SK-N-SH treated with all-trans-retinoic acid at 6 μM for 48 hours (cell line): ENCODE measurements at places on chromosomes 12 and 14.
A peak's percentile ranks its signal among the peaks of the same experiment; 100 is the strongest.

GRCh38 chr14:33642080-33642479 is 308.8 kb downstream of the EGLN3 start:
- ATAC-seq = no peak

DNA sequence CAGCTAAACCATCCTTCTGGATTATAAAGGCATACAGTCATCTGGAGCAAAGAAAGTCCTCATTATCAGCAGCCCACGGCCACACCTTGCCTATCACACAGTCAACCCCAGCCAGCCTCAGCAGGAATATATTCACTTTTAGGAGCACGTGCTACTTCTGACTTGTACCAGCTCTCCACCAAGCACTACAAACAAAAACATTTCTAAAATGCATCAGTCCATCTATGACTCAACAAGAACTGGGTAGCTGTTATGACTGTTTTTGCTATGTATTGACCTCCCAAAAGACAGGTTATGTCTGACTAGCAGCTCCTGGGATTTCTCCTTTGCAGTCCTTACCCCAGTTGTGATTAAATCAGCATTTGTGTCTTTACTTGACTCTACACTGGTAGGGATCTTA is 31.2 kb downstream of the NUAK1 start:
- ATAC-seq = peak; percentile 30

GRCh38 chr14:69696204-69696527 is 70.8 kb upstream of the SRSF5 start:
- no peak for ATAC-seq

DNA sequence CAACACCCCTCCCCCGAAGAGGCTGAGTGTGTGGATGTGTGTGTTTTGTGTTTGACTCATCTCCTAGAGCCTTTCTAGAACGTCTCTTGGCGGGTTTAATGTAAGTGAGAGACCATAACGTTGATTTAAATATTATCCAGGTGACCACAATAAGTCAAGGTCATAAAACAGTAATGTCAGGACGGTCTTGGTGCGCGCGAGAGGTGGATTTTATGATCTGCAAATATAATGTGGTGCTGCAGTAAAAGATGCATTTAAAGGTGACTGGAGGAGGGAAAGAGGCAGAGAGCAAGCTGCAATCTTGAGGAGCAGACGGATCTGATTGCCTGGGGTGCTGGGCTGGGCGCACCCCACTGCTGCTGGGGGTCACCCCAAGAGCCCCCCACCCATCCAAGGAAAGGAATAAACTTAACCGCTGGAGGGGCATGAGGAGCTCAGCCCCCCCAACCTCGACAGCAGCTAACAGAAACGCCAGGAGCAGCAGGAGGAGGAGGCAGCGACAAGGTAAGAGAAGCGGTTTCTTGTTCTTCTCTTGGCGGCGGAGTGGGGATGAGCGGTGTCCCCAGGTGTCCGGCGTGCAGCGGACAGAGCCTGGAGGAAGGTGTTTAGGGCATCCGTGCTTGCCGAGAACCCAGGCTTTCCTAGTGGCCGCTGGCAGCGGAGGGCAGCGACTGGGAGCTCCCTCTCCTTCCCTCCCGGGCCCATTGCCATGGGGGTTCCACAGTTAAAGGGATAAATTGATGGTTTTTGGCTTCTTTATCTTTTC is 5.5 kb downstream of the HOXC10 start:
- no peak; the same call in 2 of the 3 replicates for ATAC-seq
